ENCODE measurements at places on chromosomes 4 and X.

- peak; percentile 49 for DNase-seq
These were observed 132.6 kb upstream of the FAM9B start for GRCh38 chrX:9166584-9166944.

- DNase-seq: peak; percentile 2
These were observed 436.2 kb downstream of the KCNIP4 start for GRCh38 chr4:21512353-21512752.

DNA sequence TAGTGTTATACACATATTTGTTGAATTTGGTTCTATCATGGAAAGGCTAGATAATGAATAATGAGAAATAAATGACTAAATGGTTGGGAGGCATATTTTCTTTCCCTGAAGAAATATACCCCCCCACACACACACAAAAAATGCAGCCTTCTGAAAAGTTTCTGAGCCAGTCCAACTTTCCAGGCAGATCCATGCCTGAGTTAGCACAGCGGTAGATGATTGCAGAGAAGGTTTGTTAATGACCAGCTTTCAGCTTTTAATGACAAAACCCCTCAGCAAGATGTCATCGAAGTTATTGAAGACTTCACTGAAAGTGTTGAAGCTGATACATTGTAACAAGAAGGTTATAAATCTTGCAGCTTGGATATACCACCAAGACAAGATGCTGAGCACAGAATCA, 61.4 kb downstream of the GBA3 start:
- DNase-seq: no peak

- DNase-seq: no peak
These were observed 146.3 kb upstream of the CHRDL1 start for GRCh38 chrX:110941906-110942305.

GRCh38 chrX:10450959-10451355, 169.4 kb downstream of the MID1 start:
- DNase-seq: no peak

- no peak for DNase-seq
These were observed 999 bp upstream of the KLHL15 start for GRCh38 chrX:24027985-24028384.

- DNase-seq: no peak
These were observed 28.5 kb upstream of the ANK2 start for GRCh38 chr4:113020966-113021365.

- no peak for DNase-seq
These were observed 2.1 kb downstream of the MBNL3 start for GRCh38 chrX:132486599-132487178.

GRCh38 chrX:150062292-150063137, 124.2 kb upstream of the EOLA2 start:
- DNase-seq: peak; percentile 93

DNA sequence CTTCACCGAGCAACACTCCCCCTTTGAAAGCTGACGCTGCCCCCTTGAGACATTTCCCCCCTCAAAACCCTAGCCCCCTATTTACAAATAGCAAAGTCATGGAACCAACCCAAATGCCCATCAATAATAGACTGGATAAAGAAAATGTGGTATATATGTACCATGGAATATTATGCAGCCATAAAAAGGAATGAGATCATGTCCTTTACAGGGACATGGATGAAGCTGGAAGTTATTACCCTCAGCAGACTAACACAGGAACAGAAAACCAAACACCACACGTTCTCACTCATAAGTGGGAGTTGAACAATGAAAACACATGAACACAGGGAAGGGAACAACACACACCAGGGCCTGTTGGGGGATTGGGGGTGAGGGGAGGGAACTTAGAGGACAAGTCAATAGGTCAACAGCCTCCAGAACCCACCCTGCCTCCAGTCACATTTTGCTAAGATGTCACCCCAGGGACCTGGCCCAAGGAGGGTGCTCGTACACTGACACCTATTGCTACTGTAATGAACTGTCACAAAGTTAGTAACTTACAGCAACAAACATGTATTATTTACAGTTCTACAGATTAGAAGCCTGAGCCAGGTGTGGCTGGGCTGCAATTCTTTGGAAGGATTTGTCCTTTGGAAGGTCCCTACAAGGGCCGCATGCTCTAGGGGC, 20.6 kb downstream of the SCD5 start:
- no peak for DNase-seq

DNA sequence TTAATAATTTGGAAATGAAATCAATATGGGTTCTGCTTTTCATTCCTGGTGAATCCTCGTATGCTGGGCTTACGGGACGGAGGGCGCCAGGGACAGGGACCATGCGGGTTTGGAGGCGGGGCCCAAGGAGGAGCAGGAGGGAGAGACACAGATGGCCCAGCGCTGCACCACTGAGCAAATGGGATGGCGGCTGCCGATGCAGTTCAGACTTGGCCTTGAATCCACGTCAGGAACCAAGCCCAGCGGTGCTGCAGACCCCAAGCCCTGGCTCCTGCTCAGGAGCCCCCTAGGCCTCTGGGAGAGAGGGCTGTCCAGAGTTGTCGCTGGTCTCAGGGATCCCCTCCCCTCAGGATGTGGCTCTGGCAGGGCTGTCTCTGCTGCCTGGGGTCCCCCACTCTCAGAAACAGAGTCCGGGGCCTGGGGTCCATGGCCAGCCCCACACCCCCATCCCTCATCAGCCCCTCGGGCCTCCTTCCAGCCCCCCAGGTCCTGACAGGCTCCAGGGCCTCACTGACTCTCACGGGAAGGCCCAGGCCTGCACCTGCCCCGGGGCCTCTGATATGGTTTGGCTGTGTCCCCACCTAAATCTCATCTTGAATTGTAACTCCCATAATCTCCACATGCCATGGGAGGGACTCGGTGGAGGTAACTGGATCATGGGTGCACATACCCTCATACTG, 75.2 kb downstream of the FAM53A start:
- no peak for DNase-seq

DNA sequence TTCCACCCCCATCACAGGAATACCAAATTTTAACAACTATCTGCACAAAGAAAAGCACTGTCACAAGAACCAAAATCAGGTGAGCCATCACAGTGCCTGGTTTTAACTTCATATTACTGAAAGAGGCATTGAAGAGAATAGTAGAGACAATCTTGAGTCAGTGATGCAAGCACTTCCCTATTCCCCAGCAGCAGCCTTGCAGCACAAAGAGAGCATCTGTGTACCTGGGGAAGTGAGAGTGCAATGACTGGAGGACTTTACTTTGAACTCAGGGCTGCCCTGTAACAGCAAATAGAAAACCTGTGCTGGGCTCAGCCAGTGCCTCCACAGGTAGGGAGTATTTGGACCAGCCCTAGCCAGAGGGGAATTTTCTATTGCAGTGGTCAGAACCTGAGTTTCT, 361.8 kb downstream of the TEX13C start:
- DNase-seq: no peak

DNA sequence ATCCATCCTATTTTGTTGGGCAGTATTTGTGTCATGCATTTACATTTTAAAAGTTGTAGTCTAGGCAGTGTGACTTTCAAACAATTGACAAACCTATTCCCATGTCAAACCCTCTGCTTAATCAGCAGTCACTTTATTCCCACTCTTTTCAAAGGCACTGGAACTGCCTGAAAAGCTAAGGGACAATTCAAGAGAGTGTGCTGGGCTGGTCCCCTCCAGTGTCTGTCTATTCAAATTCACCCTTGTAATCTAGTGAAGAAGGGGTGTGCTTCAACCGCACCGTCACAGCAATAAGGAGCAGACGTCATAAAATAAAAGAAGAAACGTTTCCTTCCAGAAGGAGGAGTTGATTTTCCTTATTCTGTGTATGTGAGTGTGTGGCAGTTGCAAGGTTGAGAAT, 197.0 kb upstream of the MAD2L1 start:
- DNase-seq: no peak

DNA sequence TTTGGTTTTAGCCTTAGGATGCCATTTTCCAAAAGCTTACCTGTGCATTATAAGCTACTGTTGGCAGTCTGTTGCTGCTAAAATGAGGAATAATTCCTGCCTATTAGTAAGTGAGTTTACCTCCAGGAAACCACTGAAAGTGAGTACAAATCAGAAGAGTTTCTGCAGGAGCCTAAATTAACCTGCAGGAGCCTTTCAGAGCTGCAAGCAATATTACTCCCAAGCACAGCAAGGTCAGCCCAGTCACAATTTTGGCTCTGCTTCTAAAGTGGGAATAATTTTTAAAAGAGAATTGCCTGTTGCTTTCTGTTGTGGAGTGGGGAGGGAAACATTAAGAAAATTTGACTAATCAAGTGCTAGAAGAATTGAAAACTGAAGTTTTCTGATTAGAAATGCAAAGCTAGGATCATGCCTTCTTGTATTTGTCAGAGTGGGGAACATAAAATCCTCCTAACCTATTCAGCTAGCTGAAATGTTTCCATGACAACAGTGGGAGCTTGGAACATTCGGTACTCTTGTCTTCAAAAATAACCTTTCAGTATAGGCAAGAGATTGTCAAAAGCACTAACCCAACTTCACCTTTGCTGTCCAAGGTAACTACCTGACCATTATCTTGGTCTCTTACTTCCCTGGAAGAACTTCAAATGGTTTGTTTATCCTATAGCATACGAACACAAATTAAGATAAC, 193.2 kb downstream of the COMMD8 start:
- DNase-seq: no peak

- DNase-seq: no peak
These were observed 51.5 kb downstream of the PJA1 start for GRCh38 chrX:69113723-69114122.

- peak; percentile 68 for DNase-seq
These were observed 492.9 kb downstream of the INPP4B start for GRCh38 chr4:142353149-142353738.

DNA sequence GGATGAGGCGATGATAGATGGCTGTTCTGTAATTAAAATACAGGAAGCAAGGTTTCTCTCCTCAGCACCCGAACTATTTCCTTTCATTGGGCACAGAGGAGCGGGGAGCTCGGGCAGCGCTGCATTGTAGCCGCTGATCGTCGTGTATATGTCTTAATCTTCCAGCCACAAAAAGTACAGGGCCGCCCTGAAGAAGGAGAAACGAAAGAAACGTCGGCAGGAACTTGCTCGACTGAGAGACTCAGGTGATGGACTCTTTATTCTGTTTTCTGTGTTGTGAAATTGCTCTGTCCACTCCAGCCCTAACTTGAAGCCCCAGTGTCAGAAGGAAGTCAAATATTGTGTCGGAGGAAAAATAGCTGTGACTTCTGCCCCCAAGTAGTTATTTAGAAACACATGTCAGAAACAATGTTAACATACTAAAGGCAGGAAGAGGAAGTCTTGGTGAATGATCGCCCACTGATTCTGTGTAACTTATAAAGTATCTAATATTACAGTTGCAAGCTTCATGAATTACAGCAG, 546 bp downstream of the ZRSR2 start:
- DNase-seq: no peak

DNA sequence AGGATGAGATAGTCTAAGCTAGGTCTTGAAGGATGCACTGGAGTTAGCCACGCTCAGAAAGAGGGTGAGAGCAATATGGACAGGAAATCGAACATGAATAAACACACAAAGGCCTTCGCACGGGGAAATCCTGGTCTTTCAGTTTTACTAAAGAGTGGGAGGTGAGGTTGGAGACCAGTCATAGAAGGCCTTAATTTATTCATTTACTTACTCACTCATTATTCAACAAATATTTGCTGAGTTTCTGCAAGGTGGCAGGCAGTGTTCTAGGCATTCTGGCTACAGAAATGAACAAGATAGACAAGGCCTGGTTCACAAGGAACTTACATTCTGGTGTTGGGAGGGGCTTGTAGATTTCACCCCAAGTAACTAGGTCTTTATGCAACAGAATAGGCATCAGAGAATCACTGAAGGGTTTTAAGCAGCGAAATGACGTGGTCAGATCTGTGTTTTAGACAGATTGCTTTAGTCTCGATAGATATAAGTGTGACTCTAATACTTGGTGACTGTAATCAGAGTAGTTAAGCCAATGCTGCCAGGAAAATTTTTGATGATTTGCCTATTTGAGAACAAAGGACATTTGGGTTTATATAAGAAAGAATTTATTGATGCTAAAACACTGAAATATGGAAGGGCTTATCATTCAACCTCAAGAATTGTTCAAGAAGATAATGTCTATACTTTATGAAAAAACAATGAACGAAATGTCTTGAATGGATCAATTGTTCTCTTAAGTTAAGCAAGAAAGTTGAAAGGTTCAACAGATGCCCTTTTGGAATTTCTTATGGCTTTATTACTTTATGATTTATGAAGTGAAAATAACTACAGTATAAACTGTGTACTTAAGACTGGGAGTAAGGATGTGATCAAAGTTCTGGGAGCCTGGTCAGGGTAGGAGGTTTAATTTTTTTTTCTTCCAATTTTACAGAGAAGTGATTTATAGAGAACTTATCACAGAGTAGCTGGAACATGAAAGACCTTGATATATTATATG, 184.4 kb upstream of the CASK start:
- DNase-seq: no peak

DNA sequence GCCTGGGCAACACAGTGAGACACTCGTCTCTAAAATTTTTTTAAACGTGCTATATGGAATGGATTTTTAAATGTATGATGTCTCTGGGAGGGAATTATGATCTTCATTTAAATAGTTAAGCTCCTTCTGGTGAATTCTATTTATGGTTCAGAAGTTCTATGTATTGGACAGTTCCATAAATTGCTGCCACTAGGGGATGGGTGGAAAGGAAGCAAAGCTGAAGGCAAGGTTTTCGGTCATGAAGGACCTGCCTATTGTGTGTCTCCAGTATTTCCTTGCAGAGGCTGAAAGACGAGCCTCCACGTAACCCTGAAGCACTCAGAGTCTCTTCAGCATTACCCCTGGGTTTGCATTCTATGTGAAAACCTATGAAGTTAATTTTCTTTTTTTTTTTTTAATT, 451.5 kb upstream of the FAT1 start:
- no peak for DNase-seq

GRCh38 chr4:70654605-70655011, 11.7 kb downstream of the JCHAIN start:
- DNase-seq: no peak

GRCh38 chr4:166658585-166658984, 575.7 kb downstream of the SPOCK3 start:
- DNase-seq: no peak

DNA sequence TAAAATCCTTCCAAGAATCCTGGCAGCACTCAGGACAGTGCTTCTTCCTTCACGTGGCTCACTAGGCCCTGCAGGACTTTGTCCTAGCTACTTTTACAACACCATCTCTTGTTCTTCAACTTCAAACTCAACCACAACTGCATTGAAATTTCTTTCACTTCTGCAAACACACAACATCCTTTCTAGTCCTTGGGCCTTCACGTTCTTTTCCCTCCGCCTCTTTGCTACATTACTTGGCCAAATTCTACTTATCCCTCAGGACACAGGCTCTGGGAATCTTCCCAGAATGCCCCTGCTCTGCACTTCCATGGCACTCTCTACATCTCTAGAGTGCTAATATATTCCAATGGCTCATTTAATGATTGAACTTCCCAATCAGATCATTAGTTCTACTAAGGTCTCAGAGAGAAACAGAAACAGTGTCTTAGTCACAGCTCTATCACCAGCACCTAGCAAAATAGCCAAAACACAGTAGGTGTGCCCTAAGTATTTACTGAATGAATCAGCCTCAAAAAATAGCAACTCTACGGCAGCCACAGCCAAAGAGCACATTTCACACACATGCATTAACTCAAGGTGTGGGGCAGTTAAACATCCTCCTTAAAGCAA, 73.3 kb downstream of the MANBA start:
- DNase-seq: peak; percentile 9

GRCh38 chrX:10833299-10834169, 213.1 kb upstream of the MID1 start:
- DNase-seq: no peak

GRCh38 chr4:8516061-8516573, 64.1 kb upstream of the GPR78 start:
- DNase-seq: peak; percentile 86

- no peak for DNase-seq
These were observed 43.6 kb downstream of the BLTP1 start for GRCh38 chr4:122195718-122196117.

All from RPMI7951 (cell line).